ENCODE measurements at places on chromosomes 13 and 19.

- DNase-seq, result no peak
Observed at GRCh38 chr13:99414048-99414995, 87.0 kb upstream of the TM9SF2 start.

DNA sequence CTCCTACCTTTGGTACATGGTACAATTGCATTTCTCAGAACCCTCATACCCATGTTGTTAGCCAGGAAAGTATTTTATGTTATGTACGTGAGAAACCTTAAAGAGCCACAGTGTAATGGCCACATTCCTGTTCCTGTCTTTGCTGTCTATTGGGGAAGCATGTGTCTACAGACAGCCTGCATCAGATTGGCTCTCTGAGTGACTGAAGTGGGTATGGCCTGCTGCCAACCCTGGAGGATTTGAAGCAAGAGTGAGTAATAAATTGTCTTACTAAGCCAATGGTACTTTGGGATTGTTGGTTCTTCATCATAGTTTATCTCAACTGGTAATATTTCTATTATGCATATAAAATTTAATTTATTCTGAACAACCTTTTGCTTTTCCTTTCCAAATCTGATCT lies 574.1 kb downstream of the LMO7 start:
- peak; percentile 10 for DNase-seq

- no peak for DNase-seq
Observed at GRCh38 chr13:39897636-39898035, 242.2 kb downstream of the COG6 start.

DNA sequence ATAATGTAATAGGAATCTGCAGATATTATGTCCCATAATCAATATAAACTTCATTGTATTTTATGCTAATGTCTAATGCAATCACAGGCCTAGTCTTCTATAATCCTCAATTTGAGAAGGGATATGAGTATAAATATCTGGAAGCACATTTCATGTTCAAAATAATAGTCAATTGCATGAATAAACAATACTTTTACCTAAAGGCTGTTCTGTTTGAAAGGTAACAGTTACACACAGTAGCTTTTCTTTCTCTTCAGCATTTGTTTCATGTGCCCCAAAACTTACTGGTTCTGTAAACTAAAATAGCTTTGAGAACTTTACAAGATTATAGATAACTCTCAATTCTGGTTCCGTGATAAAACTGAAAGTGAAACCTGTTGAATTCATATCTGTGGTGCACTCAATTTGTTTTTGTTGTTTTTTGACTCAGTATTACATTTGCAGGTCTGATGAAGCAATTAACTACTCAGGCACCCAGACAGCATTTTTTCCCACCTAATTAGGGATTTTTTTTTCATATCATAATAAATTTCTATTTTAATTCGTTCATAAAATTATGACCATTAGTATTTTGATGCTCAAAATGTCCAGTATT lies 1193.8 kb downstream of the SLITRK1 start:
- DNase-seq, result no peak

GRCh38 chr13:61123538-61124289 lies 291.9 kb downstream of the PCDH20 start:
- DNase-seq, result no peak

DNA sequence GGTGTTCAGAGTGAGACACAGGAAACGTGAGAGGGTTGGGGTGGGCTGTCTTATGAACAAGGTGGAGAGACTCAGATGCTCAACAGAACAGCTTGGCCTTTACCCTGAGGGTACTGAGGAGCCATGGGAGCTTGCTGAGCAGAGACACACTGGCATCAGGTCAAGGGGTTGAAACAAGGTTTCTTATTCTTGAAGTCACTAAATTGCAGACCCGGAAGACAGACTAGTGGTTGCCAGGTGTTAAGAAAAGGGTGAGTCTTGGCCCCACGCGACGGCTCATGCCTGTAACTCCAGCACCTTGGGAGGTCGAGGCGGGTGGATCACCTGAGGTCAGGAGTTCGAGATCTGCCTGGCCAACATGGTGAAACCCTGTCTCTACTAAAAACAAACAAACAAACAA lies 22.4 kb downstream of the CACNG6 start:
- DNase-seq, result no peak

DNA sequence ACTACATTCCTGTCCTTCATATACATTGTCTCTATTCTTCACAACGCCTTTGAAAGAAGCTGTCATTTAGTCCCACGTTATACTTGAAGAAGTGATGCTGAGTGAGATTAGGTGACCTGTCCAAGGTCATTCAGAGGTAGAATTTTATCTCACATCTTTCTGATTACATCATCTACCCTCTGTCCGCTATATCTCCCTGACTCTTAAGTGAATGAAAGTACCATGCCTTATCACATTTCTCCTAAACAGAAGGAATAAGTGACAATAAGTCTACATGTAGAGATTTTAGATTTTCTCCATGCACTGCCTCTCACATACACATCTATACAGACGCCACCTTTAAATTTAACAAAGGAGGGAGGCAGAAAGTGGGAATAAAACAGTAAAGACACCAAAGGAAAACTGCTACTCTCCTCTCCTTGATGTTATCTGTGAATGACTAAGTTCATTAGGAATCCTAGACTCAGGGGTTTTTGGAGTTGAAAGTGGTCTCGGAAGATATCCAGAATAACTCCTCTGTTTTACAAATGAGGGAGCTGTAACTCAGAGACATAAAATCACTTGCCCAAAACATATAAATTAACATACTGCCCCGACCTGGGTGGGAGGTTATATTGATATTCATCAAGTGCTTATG lies 4.9 kb upstream of the CLDN10 start:
- DNase-seq, result no peak

DNA sequence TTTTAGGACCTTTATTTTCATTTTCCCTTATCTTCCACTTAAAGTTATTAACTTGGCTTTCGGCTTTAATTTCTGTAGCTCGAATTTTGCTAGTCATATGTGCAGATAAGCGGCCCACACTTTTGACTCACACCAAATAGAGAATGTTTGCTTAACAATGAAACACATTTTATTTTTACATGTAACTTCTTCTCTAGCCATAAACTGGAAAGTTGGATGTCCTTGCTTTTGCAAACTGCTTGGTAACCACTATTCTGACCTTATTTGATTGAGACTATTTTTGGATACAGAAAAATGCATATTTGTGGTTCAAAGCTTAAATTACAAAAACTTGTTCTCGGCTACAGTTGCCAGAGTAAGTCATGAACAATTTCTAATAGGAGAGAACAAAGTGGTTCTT lies 600.0 kb downstream of the KCTD12 start:
- DNase-seq, result peak; percentile 10

DNA sequence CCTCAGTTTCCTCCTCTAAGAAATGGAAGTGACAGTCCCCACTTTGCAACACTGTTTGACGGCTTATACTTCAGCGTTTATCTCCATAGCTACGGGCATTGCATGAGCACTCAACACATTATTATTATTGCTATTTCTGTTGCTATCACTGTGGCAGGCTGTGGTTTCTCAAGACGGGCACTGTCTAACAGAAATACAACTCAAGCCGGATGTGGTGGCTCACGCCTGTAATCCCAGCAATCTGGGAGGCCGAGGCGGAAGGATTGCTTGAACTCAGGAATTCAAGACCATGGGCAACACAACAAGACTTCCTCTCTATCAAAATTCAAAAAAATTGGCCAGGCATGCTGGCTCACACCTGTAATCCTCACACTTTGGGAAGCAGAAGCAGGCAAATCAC lies 4.9 kb upstream of the ZSWIM4 start:
- no peak for DNase-seq

DNA sequence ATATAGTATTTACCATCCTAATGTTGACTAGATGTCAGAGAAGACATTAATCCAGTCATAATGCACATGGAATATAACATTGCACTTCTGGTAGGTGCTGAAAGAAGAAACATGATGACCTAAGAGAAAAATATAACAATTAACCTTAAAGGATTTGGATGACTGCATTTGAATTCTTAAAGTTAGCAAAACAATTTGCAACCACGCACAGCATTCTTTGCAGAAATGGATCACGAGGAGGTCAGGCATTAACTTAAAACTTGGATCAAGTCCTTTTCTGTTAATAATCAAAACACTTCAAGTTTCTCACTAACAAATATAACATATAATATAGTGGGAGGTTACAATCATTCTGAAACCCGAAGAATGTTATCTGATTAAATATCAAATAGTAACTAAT lies 525.0 kb upstream of the SLITRK6 start:
- no peak for DNase-seq
